Endothelial cell of umbilical vein (primary cell): ENCODE measurements at places on chromosomes 11 and 22. TPM values are rescaled to one million over a fixed set of nuclear protein-coding genes. Genes with fewer than 3 reads are reported as not detected.

- no peak for DNase-seq
Measured at GRCh38 chr11:64791781-64792291, 11.2 kb downstream of the MAP4K2 start.

GRCh38 chr11:2277933-2278523 lies 7.6 kb upstream of the ASCL2 start:
- no peak for DNase-seq

- DNase-seq, result no peak
Measured at GRCh38 chr11:33557201-33557600, 143.4 kb downstream of the C11orf91 start.

- DNase-seq, result no peak
Measured at GRCh38 chr11:17588166-17588565, 41.1 kb downstream of the OTOG start.

DLG2 gene
- 1.1 and 2.0 TPM in 2 replicates for total RNA-seq

GRCh38 chr11:108915666-108916065 lies 250.8 kb downstream of the DDX10 start:
- DNase-seq, result no peak

SNX15 gene
- 21.0 and 21.8 TPM in 2 replicates for total RNA-seq

DNA sequence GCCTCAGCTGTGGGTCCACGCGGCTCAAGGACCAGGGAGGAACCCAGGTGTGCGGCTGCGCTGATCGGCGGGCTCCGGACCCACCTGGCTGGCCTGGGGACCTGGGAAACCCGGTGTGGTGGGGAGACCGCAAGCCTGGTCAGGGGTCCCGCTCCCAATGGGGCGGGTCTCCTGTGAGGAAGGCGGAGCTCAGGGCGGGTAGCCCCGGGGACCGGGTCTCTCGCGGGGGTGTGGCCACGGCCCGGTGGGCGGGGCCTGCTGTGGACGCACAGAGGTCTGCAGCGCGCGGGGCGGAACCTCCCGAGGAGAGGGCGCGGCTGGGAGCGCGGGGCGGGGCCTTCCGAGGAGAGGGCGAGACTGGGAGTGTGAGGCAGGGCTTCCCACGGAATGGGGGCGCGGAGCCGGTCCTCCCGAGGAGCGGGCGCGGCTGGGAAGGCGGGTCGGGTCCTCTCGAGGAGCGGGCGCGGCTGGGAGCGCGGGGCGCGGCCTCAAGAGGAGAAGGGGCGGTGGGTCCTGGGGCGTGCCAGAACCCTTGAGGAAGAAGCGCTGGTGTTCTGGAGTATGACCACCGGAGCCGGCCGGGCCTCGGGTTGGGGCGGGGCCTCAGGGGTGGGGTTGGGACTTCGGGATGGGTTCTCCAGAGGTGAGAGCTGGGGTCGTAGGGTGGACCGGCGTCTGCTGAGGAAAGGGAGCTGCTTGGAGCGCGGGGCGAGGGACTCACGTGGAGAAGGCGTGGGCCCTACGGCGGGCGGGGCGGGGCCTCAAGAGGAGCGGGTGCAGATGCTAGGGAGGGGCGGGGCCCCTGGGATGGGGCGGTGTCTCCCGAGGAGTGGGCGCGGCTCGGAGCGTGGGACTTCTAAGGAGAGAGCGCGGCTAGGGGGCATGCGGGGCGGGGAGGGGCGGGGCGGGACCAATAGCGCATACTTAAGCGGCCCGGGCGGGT lies 20.8 kb downstream of the DGCR6L start:
- peak; percentile 68 for DNase-seq
